ENCODE measurements at places on chromosomes 3 and 15. TPM values are rescaled to one million over a fixed set of nuclear protein-coding genes. Genes with fewer than 3 reads are reported as not detected.

The ZNF502 gene
- total RNA-seq, result 4.2 TPM

The HCLS1 gene
- total RNA-seq, result 4.8 TPM

The GHRL gene
- total RNA-seq, result 0.32 TPM

The CHDH gene
- total RNA-seq, result 0.32 TPM

The ISG20 gene
- total RNA-seq, result 1.3 TPM

The GRAMD1C gene
- total RNA-seq, result 2.2 TPM

The LTK gene
- total RNA-seq, result 1.6 TPM

The GOLGA6D gene
- not detected for total RNA-seq

The SLC24A5 gene
- total RNA-seq, result not detected

The NRROS gene
- 0.32 TPM for total RNA-seq

The ZNF662 gene
- 3.9 TPM for total RNA-seq

The XCR1 gene
- not detected for total RNA-seq

The SERINC4 gene
- total RNA-seq, result under 0.01 TPM

The SEMA3B gene
- total RNA-seq, result 23.3 TPM

The CCPG1 gene
- total RNA-seq, result 37.7 TPM

The RYR3 gene
- total RNA-seq, result not detected

The COX5A gene
- 33.7 TPM for total RNA-seq

The GNB4 gene
- total RNA-seq, result 87.2 TPM

The CNTN4 gene
- 6.9 TPM for total RNA-seq

Measured in fibroblast of villous mesenchyme (primary cell).